Lung microvascular endothelial cell (primary cell): ENCODE measurements at places on chromosomes 3 and 15. TPM values are rescaled to one million over a fixed set of nuclear protein-coding genes. Genes with fewer than 3 reads are reported as not detected.

CLASP2 gene
- 43.6 and 47.6 TPM in 2 replicates for total RNA-seq

DNA sequence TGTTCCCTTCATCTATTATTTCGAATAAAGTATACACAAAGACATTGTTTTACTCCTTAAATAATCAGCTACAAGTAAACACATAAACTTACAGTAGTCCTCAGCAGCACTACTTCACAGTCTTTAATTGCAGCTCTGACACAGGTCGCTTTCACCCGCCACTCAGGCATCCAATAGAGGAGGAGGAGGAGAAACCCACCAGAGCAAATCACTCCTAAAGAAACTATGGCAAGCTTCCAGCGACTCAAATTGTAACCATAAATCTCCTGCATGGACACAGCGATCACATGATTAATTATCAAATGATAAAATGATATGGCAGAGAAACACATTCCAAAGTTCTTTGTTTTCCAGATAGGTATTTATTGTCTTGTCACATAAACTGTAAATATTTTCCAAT, 26.2 kb downstream of the ATP13A3 start:
- no peak for DNase-seq

GRCh38 chr3:38595393-38595792, 54.1 kb downstream of the SCN5A start:
- DNase-seq = no peak

DNA sequence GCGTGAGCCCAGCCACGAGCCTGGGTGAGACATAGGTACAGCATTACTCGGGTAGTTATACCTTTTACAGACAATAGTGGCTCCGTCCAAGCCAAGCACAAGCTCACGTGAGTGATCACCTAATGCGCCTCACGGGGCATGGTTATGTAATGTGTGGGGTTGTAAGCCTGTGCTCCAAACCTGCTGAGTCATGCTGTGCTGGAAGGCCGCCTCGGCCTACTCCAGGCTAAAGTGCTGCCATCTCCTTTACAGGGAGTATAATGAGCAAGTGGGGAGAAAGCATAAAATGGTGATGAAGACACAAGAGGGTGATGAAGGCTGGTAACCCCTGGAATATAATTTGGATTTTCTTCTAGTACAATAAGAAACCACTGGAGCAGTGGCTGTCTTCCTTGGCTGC, 175.8 kb upstream of the STT3B start:
- peak; percentile 9 for DNase-seq

DNA sequence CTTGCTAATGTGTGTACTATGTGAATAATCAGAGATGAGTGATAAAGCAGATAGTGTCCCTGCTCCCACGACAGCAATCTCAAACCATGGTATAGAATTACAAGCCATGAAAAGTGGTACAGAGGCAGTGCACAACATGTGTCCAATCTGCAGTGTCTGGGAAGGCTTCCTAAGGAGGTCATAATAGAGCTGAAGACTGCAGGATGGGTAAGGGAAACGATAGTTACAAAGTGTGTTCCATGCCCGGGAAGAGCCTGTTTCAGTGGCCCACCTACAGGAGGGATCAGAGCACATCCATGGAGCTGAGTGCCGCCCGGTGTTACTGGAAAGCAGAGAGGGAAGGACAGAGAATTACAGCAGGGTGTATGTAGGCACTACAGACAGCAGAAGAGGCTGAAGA, 48.9 kb downstream of the PAK2 start:
- DNase-seq = no peak

- no peak for DNase-seq
Measured at GRCh38 chr3:145422556-145422955, 738.4 kb downstream of the PLOD2 start.

- no peak for DNase-seq
Measured at GRCh38 chr3:40518067-40518466, 6.7 kb upstream of the ZNF621 start.

- no peak for DNase-seq
Measured at GRCh38 chr3:133967992-133968892, 61.5 kb downstream of the SLCO2A1 start.

DNA sequence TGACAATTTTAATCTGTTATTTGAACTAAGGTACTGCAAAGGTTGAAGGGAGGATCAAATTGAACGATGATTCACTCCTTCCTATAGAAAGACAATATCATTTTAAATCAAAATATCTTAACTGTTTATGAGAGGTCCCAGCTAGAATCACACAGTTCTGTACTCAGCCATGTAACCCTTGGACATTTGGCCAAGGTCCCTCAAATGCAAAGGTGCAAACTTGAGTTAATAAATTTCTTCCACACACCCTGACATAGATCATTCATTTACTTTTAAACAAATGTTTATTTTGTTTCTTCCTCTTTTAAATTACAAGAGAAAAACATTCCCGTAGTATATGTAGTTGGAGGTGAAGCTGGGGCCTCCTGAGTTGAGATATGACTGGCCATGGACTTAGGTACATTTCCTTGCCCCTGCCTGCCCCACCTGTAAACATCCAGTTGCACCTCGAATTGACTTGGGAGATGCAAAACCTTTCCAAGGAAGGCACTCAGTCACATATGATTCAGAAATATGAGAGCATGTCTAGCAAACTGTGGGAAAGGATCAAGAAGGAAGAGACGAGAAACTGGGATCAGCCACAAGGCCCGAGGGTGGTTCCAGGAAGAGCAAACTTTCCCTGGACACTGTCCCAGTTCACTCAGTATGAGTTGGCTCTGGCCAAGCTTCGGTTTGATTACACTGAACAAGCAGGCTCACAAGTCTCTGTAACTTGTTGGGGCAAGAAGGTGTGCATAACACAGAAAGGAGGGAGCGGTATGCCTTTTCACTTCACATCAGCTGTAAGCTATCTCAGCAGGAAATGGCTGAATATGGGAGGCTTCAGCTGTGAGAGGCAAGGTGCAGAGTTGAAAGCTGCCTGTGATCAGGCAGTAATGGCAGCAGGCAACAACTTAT, 6.7 kb downstream of the TNFSF10 start:
- peak; percentile 72 for DNase-seq

DNA sequence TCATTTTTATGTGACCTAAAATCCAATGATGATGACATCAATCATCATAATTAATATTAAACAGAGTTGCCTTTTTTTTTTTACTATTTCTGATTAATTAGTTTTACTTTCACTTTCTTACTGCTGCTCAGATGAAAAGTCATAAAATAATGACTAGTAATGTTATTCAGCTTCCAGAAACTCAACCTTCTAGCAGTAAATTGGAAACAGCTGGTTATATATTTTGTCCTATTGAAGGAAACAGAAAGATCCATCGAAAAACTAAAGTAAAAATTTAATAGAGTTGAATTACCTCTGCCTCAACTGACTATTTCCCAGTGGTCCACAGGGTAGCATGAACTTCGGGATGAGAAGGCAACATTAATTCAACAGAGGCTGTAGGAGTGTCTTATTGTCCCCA, 107.1 kb upstream of the PTX3 start:
- DNase-seq = no peak

TEX9 gene
- total RNA-seq = under 0.01 and 0.44 TPM in 2 replicates

DNA sequence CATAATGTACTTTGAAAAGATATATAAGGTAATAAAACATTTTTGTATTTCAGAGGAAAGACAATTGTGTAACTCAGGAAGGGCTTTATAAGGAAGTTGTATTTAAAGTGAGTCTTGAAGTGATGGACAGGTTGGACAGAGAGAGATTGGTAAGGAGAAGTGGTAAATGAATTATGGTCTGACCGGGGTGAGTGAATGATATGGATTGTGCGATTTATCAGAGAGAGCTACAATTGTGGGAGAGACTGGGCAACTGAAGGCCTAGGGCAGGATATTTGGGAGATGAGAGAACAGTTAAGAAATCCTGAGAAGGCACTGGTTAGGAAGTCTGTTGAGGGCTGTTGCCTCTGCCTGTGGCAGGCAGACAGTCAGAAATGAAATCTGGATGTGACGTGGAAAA, 14.8 kb downstream of the IL1RAP start:
- no peak for DNase-seq

STRIT1 gene
- total RNA-seq = not detected in 2 replicates

BNC1 gene
- total RNA-seq = 1.2 and 2.2 TPM in 2 replicates

IMPG2 gene
- 0.44 and 0.99 TPM in 2 replicates for total RNA-seq

DNA sequence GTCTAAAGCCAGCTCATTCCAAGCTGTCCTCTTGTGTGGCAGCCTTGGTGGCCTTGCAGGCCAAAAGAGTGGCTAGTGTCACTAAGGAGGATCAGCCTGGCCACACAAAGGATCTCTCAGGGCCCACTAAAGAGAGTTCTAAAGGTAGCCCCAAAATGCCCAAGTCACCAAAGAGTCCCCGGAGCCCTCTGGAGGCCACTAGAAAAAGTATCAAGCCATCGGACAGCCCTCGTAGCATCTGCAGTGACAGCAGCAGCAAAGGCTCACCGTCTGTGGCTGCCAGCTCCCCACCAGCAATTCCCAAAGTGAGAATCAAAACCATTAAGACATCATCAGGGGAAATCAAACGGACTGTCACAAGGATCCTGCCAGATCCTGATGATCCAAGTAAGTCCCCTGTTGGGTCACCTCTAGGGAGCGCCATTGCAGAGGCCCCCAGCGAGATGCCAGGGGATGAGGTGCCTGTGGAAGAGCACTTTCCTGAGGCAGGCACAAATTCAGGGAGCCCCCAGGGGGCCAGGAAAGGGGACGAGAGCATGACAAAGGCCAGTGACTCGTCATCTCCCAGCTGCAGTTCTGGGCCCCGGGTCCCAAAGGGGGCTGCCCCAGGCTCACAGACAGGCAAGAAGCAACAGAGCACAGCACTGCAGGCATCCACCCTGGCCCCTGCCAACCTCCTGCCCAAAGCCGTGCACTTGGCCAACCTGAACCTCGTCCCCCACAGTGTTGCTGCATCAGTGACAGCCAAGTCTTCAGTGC, 33.5 kb upstream of the ALPK3 start:
- no peak for DNase-seq

- no peak for DNase-seq
Measured at GRCh38 chr3:109131276-109131675, 5.2 kb upstream of the C3orf85 start.

DNA sequence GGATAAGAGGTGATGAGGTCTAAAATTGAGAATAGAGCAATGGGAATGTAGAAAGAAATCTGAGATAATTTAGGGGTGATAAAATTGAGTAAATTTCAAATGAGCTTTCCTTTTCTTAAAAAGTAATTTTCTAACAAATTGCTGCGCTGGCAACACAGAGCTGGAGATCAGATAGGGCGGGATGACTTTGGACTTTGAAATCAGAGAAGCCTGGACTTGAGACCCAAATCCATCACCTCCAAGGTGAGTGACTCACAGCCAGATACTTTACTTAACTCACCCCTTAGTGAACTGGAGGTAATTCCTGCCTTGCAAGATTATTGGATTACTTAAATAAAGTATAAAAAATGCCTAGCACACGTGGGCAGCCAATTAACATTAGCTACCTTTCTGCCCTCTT, 80.8 kb downstream of the P2RY1 start:
- no peak for DNase-seq

DNA sequence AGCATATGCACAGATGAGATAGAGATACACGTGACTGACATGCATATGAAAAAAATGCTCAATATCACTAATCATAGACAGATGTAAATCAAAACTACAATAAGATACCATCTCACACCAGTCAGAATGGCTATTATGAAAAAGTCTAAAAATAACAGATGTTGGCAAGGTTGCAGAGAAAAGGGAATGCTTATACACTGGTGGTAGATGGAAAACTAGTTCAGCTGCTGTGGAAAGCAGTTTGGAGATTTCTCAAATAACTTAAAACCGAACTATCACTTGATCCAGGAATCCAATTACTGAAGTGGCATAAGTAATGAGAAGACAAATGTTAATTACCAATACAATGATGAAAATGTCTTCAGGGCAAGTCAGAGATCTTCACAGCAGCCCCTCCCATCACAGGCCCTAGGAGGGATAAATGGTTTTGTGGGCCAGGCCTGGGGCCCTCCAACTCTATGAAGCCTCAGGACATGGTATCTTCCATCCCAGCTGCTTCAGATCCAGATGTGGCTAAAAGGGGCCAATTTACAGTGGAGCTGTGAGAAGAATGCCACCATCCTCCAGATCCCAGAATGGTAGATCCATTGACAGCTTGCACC, 71.4 kb upstream of the PLSCR4 start:
- DNase-seq = no peak

GRCh38 chr3:104316118-104316517, 1050.6 kb upstream of the ALCAM start:
- no peak for DNase-seq

DNA sequence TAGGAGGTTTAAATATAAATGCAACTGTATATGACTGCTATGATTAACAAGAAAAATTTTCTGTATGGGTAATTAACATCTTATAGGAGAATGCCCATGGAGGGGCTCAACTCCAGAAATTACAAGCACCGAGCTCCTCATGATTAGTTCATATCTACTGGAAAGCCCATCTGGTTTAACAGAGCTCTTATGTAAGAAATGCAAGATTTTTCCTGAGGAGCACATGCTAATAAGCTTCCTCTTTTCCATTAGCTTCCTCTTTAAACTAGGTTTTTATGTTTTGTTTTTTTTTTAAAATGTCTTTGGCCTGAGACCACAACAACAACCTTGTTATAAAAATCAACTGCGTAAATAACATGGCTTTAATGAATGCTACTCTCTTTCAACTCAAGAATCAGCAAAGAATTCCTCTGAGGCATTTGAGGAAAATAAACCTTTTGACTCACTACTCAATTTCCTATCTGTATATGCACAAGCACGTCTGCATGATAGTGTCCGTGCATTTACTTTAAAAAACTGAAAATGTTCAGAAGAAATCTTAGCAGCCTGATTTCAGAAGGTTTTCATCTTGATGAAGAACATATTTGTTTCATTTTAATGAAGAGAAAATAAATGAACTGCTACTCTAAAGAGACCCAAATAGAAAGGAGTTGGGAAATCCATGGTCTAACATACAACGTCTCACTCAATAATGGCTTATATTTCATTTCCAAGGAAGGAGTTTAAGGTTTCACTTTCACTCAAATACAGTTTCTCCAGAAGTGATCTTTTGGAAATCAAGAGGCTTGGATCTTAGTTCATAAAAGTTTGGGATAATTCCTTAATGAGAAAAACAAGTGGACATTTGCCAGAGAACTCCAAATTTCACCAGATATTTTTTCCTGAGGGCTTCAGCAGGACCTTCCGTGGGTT, 180.8 kb downstream of the KCNAB1 start:
- no peak for DNase-seq

QARS1 gene
- 325 and 387 TPM in 2 replicates for total RNA-seq

- DNase-seq = no peak
Measured at GRCh38 chr15:50767332-50767861, 1.9 kb upstream of the SPPL2A start.

TRH gene
- total RNA-seq = not detected in 2 replicates

ITGA11 gene
- total RNA-seq = 6.3 and 8.7 TPM in 2 replicates

- DNase-seq = no peak
Measured at GRCh38 chr3:4588466-4588865, 95.3 kb downstream of the ITPR1 start.

GRCh38 chr15:85116925-85117646, 135.4 kb downstream of the PDE8A start:
- DNase-seq = no peak
